ENCODE measurements at places on chromosomes 12 and 14.

DNA sequence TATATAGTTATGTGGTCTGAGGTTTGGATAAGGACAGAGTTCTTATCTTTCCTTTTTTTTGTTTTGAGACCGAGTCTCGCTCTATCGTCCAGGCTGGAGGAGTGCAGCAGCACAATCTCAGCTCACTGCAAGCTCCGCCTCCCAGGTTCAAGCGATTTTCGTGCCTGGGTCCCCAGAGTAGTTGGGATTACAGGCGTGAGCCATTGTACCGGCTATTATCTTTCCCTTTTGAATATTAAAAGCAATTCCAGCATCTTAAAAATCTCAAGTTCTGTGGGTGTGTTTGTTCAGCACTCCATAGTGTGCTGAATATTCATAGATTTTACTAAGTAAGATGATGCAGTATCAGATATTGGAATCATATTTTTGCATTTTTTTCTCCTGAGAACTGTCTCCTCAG is 404.4 kb upstream of the RGS6 start:
- no peak for DNase-seq

DNA sequence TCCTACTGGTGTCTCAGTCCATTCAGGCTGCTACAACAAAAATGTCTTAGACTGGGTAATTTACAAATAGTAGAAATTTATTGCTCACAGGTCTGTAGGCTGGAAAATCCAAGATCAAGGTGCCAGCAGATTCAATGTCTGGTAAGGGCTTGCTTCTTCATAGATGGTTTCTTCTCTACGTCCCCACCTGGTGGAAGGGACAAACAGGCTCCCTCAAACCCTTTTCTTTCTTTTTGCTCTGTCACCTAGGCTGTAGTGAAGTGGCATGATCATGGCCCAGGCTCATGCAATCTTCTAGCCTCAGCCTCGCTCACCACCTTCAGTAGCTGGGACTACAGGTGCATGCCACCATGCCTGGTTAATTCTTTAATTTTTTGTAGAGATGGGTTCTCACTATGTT is 106.8 kb upstream of the RPH3A start:
- DNase-seq = no peak

DNA sequence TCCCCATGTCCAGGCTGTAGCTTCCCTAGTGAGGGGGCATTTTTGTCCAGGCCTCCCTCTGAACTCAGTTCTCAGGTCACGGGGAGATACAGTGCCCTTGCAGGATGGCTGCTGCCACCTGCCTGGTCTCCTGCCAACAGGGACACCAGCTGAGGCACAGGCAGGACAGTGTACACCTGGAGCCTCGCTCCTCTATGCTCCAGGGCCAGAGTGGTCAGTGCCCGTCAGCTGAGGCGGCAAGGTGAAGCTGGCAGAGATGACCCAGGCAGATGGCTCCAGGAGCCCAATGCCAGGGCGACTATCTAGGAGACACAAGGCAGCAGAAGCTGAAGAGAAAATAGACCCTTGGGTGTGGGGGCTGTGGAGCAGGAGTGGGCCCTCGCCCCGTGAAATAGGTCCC is 12.6 kb downstream of the TUBA1C start:
- DNase-seq = no peak

DNA sequence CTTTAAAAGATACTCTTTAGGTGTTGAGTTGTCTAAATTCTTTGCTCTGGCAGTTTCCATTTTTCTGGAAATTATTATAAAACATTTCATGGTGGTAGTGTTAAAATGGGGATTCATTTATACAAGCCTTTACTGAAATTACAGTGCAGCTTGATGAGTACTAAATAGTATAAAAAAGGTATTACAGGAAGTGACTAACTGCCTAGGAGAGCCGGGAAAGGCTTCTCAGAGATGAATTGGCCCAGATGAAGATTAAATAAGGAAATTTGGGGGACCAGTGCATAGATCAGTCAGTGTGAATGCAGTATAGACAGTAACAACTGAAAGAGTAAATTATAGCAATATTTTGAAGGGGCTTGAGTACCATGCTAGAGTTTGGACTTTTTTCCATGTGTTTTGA is 7.5 kb downstream of the PSMA6 start:
- DNase-seq = no peak

DNA sequence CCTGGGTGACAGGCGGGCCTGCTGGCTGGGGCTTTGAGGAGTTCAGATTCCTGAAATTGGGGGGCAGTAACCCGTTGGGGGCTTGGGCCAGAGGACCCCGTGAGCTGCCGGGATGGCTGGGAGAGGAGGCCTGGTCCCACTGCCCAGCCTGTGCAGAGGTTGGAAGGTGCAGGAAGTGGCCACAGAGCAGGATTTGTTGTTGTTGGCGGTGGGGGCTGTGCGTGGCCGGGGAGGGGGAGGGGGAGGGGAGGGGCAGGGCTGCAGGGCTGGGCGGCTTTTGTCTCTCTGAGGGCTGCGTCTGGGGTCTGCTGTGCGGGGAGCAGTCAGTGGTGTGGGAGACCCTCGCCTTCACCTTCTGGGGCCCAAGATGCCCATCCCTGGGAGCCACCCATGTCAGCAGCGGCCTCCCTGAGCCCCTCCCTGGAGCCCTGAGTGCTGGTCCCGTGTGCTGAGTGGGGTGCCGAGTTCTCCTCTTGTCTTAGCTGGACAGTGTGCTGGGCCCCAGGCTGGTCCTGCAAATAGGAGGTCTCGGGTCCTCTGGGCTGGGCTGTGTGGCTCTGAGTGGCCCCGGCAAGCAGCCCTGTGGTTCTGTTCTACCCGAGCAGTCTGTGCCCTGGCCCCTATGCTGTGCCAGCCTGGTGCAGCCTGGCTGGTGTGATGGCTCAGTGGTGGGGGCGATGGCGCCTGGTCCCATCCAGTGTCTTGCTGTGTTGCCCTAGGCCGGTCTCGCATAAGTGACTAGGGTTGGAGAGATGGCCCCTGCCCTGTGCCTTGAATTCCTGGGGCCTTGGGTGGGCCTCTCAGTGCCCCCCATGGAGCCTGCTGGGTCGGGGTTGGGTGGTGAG is 10.3 kb downstream of the KIF26A start:
- no peak for DNase-seq

DNA sequence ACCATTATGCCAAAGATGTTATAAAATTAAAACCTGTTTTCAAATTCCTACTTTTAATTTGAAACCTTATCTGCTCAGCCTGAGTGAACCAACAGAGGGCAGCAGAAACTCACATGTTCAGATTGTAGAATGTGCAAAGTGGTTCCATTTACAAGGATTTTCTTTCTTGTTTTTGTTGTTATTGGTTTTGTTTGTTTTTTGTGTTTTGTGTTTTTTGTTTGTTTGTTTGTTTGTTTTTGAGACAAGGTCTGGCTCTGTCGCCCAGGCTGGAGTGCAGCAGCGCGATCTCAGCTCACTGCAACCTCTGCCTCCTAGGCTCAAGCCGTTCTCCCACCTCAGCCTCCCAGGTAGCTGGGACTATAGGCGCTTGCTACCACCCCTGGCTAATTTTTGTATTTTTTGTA is 22.8 kb upstream of the GARIN2 start:
- DNase-seq = peak; percentile 31

- no peak for DNase-seq
These were observed 113.9 kb downstream of the GCH1 start for GRCh38 chr14:54788701-54789100.

DNA sequence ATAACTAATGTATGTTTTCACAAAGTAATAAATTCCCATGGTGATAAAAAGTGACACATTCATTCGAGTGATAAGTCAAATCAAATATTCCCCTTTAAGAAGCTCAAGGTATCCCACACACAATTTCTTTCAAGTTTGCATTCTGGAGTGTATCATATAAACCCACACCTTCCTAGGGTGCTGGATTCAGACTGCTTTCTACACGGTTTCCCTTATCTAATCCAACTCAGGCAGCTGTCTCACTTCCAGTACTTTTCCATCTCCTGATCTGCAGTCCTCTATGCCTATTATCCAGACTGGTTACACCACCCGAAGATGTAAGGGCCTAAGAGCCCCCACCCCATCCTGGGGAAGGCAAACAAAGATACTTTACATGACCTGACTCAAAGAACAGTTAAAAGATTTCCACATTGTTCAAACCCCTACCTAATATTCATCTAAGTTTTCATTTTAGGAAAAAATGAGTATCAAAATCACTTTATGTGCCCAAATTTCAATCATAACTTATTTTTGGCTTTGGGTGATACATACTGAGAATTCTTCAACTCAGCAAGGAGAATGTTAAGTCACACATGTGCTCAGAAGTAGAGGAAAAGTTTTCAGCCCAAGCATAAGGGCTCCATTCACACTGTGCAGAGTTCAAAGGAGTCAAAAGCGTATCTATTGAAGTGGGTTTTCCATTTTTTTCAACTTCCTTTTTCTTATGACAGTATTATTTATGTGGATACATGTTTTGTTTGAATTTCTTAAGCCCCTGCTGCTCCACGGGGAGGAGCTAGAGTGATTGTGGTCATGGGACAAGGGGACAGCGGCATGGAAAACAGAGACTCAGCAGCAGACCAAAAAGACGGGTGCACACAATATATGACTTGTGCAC is 41.8 kb downstream of the CORO1C start:
- no peak for DNase-seq

- no peak for DNase-seq
These were observed 62.3 kb downstream of the NT5DC3 start for GRCh38 chr12:103778781-103779180.

- DNase-seq = peak; percentile 52
These were observed 2.8 kb upstream of the HOXC8 start for GRCh38 chr12:54005853-54006558.

DNA sequence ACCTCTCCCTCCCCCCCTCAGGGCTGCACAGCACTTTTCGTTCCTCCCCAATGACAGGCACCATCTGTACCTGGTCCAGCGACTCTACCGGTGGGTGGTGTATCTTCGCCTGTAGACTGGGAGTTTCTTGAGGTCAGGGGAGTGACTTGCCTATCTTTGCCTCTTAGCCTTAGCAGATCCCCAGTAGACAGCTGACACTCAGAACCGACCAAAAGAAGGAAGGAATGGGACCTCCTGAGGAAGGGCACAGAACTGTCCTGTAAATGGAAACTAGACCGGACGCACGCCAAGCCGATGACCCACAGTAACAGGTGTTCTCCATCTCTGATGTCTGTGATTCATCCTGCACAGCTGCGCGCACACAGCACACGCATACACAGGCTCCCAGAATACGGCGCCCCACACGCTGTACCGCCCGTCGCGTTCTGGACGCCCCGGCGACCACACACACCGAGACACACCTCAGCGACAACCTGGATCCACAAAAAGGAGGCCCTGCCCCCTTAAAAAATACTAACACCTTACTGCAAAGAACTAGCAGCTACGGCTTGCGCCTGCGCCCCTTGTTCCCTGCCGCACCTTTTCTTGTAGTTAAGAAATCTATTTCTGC is 673 bp upstream of the TTC9 start:
- no peak for DNase-seq

DNA sequence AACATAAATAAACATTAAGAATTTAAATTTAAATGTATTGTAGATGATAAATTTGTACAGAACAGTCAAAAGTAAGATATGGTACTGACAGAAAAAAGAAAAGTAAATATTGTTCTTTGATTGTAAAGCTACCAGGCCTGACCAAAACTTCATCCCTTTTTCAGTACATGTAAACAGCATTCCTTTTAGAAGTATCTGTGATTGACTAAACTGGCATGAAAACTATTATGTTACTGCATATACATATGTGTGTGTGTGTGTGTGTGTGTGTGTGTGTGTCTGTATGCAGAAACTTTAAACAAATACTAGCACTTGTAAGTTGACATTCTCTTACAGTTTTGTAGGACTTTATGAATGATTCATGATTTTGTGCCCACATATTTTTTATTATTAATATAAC is 270.9 kb downstream of the C12orf50 start:
- no peak for DNase-seq

- DNase-seq = peak; percentile 41
These were observed 48.7 kb upstream of the ABCC9 start for GRCh38 chr12:21989819-21990412.

Data from fibroblast of the conjunctiva (primary cell).